ACHN (cell line): ENCODE measurements at places on chromosomes 5 and 9.

- no peak for DNase-seq
Measured at GRCh38 chr9:79684059-79684458, 112.3 kb downstream of the TLE4 start.

GRCh38 chr9:107749787-107750444 is 260.3 kb upstream of the KLF4 start:
- peak; percentile 89 for DNase-seq

GRCh38 chr9:121484651-121485446 is 14.8 kb downstream of the GGTA1 start:
- DNase-seq, result no peak

- peak; percentile 36 for DNase-seq
Measured at GRCh38 chr9:113876151-113876992, at the start of gene ZNF618. Gene ZNF618 (plus strand): TSS chr9:113876309. CDS start chr9:113876381, 72 bp downstream.
